ENCODE measurements at places on chromosomes 2 and 18. TPM values are rescaled to one million over a fixed set of nuclear protein-coding genes. Genes with fewer than 3 reads are reported as not detected.

- no peak for DNase-seq
These were observed 21.9 kb downstream of the CENPO start for GRCh38 chr2:24815171-24815570.

SERPINB12 gene
- not detected for total RNA-seq

DNA sequence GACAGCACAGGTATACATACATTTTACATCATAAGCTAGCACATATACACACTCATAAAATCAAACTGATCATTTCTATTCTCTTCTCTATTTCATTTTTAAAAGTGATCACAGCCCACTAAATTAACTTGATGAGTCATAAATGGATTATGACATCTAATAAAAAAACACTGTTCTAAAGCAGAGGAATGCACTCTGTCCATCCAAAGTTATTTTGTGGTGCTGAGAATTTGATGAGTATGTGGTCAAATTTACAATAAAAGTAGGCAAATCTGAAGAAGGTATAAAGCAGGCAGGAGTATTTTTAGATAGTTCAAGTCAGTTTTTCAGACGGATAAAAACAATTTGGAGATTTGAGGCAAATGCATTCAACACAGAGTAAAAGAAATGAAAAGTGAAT is 104.4 kb downstream of the NOL4 start:
- DNase-seq: no peak

CROCC2 gene
- total RNA-seq: not detected

CD207 gene
- not detected for total RNA-seq

SERPINB4 gene
- total RNA-seq: not detected

DNA sequence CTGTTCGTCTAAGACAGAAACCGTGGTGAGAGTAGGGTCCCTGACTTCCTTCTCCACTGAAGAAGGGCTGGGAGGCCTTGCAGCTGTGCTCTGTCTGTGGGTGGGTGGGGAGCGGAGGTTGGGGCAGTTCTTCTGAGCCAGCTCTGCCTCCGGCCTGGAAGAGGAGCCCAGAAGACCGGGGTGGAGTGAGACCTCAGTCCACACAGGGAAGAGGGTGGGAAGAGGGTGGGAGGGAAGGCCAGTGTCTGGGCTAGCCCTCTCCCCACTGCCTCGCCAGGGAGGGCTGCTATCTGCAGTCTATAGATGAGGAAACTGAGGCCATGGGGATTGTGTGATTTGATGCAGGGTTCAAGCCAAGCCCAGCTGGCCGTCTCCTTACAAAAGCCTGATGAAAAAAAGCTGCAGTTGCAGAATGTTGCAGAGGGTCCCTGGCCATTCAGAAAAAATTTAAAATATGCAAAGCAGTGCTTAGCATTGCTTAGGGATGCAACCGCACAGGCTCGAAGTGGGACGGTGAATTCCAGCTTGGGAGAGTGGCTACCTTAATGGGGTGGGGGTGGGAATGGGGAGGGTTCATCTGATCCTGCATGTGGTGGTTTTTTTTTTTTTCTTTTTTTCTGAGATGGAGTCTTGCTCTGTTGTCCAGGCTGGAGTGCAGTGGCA is 181.6 kb upstream of the HS6ST1 start:
- no peak for DNase-seq

- no peak for DNase-seq
These were observed 63.1 kb downstream of the FECH start for GRCh38 chr18:57523171-57523956.

- no peak for DNase-seq
These were observed 37.5 kb downstream of the TCF4 start for GRCh38 chr18:55550471-55550870.

DNA sequence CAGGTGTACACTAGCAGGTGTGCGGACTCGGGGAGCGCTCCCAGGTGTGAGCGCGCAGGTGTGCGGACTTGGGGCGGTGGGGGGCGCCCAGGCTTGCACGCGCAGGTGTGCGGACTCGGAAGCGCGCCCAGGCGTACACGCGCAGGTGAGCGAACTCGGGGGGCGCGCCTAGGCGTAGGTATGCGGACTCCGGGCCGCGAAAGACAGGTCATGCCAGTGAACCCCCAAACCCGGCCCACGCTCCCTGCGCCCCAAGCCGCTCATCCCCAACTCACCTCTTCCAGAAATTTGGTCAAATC is 342 bp downstream of the CYB5A start:
- DNase-seq: no peak

- peak; percentile 45 for DNase-seq
These were observed 476 bp upstream of the MSH2 start for GRCh38 chr2:47402555-47402804.

DTNA gene
- total RNA-seq: 9.5 TPM

CCDC141 gene
- total RNA-seq: not detected

DNA sequence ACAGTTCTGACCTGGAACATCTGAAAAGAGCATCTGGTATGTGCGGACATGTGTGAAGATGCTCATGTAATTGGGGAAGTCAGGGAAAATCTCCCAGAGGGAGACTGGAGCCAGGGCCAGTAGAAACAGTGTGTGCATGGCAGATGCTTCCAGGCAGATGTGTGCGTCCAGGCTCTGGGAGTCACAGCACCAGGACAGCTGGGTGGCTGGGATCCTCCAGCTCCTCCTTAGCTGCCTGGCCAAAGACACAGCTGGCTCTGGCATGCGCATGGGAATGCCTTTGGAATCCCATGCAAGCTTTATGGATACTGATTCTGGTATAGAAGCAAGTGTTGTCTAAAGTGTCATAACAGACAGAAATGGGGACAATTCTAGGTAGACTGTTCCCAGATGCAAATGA is 369.7 kb downstream of the INSIG2 start:
- DNase-seq: no peak

Data from IMR-90 (cell line).